ENCODE measurements at places on chromosomes 2 and 18. TPM values are rescaled to one million over a fixed set of nuclear protein-coding genes. Genes with fewer than 3 reads are reported as not detected.
A peak's percentile ranks its signal among the peaks of the same experiment; 100 is the strongest.

DNA sequence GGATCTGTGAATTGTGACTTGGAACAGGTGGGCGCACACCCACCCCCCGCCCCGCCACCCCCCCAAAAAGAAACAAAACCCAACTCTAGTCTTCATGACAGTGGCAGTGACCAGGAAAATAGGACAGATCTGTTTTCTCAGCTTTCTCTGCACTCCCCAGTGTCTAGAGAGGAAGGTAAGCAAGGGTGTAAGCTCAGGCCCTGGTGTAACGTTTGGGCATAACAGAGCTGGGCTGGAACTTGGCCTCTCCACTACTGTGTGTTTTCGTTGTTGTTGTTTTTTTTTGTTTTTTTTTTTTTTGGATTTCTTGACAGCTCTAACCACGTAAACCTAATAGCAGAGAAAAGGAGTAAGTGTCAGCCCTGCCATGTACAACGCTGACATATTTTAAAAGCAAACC is 1160.8 kb downstream of the DPP10 start:
- DNase-seq = no peak

- no peak for DNase-seq
Measured at GRCh38 chr2:172436889-172437288, 9.5 kb downstream of the ITGA6 start.

GRCh38 chr18:8045160-8045883 is 478.2 kb downstream of the PTPRM start:
- no peak for DNase-seq

GRCh38 chr18:10912790-10913545 is 236.4 kb downstream of the PIEZO2 start:
- no peak for DNase-seq

- no peak for DNase-seq
Measured at GRCh38 chr2:233700028-233700635, 7.4 kb downstream of the UGT1A6 start.

DNA sequence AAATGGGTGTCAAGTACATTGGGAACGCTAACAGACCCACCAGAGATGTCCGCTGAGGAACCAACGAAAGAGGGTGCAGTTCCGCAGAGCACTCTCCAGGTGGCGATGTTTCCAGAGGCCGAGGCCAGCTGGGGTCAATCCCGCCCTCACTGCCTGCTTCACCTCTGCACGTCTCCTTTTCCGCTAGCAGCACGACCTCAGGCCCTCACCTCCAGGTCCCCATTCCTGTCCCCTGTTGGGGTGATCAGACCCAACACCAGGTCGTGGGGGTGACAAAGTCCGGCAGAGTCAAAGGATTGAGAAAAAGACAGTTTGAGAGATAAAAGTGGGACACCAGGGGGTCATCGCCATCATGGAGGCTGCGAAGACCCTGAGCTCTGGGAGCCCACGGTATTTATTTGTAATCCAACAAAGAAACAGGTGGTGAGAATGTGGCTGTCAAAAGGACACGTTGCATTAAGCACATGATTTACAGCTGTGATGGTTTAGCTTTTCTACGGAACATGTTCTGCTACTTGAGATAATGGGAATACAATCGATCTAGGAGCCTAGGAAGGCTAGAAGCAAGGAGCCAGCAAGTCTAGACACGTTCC is 27.3 kb downstream of the ZAP70 start:
- DNase-seq = peak; percentile 53

DNA sequence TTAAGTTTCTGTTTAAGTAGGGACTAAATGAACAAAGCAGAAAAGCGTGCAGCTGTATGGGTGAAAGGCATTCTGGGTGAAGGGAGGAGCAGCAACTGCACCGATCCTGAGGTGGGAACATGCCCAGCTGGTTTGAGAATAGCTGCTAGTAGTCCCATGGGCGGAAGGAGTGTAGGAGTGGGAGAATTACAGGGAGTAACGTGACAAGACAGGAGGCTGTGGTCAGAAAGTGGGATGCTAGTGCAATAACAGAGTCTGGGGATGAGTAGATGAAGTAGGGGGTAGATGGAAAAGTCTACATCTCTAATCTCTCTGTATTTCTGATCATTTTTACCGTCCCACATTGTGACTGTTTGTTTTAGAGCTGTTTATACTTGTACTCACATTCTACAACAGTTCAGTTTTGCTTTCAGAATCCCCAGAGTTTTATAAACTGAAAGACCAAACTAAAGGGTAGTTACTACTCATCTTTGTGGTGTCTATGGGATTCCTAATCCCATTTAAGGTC is 118.9 kb downstream of the LCLAT1 start:
- no peak for DNase-seq

SLC4A5 gene
- 0.42 TPM for total RNA-seq

PLEK gene
- total RNA-seq = 5.3 TPM

ATP6V1B1 gene
- total RNA-seq = not detected

CHRND gene
- not detected for total RNA-seq

TGIF1 gene
- 22.9 TPM for total RNA-seq

EVX2 gene
- not detected for total RNA-seq

GRHL1 gene
- 13.7 TPM for total RNA-seq

SERPINB4 gene
- not detected for total RNA-seq
